ENCODE measurements at places on chromosomes 12 and 14. TPM values are rescaled to one million over a fixed set of nuclear protein-coding genes. Genes with fewer than 3 reads are reported as not detected.

The MAP1LC3B2 gene
- 1.5 TPM for total RNA-seq

The MRPL51 gene
- 51.7 TPM for total RNA-seq

The ACSS3 gene
- 30.0 TPM for total RNA-seq

GRCh38 chr12:112905451-112906089 is 1.2 kb upstream of the OAS1 start:
- no peaks in the 10 kb centered on the region for H3K27me3 ChIP-seq
- H3K4me3 ChIP-seq: no peak overlapping the region
- DNase-seq: no peak
- peaks cover 41% of the 10 kb centered on the region for H3K4me1 ChIP-seq

DNA sequence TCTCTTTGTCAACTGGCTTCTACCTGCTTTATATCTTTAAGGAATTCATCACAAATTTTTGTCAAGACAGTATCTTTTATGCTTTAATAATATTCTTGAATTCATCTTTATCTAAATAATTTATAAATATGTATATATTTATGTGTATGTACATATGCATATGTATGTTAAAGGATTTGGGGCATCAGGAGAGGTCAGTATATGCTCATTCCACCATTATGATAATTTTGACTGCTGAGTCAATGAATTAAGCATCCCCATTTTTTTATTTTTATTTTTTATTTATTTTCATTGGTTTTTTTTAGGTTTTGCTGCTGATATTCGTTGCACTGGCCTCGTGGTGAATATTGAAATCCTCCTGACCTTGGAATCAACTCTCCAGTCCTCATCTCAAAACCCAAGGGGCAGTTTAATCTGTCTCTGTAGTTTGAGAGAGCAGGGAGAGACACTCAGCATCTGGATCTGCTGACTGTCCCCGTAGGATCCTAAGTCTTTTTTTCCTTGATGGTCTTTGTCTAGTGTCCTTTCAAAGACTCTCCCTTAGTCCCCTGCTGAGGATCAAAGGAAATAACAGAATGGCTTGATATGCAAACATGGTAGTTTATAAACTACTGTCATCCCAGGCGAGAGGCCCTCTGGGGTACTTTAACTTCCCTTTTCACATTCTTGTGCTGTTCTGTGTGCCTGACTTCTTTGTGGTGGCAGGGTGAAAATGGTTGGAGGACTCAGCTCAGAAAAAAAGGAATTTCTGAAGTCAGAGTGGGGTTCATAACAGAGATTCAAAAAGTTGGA is 218.7 kb downstream of the DIO2 start:
- H3K4me1 ChIP-seq: no peaks in the 10 kb centered on the region
- no peak overlapping the region for H3K4me3 ChIP-seq
- no peaks in the 10 kb centered on the region for H3K36me3 ChIP-seq
- no peaks in the 10 kb centered on the region for H3K27me3 ChIP-seq
- H3K27ac ChIP-seq: no peak overlapping the region

DNA sequence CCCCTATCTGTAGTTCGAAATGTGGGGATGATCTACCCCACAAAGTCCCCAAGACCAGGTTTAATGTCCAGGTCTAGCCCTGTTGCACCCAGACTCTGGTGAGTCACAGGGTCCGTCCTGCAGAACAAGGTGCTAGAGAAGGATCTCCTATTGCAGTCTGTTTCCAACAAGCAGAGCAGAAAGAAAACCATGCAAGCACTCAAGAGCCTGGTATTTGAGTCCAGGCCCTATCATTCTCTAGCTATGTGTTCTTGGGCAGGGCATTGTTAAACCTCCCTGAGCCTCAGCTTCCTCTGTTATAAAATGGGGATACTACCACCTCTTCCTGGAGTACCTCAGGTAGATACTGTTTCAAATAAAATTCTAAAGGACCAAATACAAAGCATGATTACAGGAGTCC is 24.4 kb downstream of the MAP3K9 start:
- H3K27me3 ChIP-seq: no peaks in the 10 kb centered on the region
- DNase-seq: no peak
- no peak overlapping the region for H3K27ac ChIP-seq
- H3K4me1 ChIP-seq: peaks cover 3% of the 10 kb centered on the region
- no peaks in the 10 kb centered on the region for H3K36me3 ChIP-seq
